ENCODE measurements at places on chromosomes 7 and 10. TPM values are rescaled to one million over a fixed set of nuclear protein-coding genes. Genes with fewer than 3 reads are reported as not detected.

The TBXAS1 gene
- 1.1 TPM for total RNA-seq

GRCh38 chr7:157612009-157612663 is 275.3 kb downstream of the DNAJB6 start:
- no peak overlapping the region for H3K27ac ChIP-seq
- DNase-seq: no peak
- no peak overlapping the region for H3K4me3 ChIP-seq
- H3K27me3 ChIP-seq: no peaks in the 10 kb centered on the region
- no peaks in the 10 kb centered on the region for H3K4me1 ChIP-seq

DNA sequence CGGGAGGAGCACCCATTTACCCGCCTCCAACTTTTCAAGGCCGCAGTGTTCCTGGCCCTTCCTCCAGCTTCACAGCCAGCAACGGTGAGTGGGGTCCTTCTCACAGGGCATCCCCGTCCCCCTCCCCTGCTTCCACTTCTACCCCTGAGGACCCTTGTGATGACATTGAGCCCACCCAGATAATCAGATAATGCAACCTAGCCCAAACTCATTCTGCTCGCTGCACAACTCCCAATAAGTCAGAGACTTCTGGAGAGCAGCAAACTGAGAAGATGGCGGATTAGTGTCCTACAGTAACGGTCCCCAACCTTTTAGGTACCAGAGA is 74.5 kb downstream of the OAT start:
- DNase-seq: no peak
- no peaks in the 10 kb centered on the region for H3K27me3 ChIP-seq
- H3K36me3 ChIP-seq: no peaks in the 10 kb centered on the region
- no peak overlapping the region for H3K27ac ChIP-seq
- H3K4me1 ChIP-seq: peaks cover 19% of the 10 kb centered on the region

The GRID2IP gene
- total RNA-seq: 0.07 TPM

DNA sequence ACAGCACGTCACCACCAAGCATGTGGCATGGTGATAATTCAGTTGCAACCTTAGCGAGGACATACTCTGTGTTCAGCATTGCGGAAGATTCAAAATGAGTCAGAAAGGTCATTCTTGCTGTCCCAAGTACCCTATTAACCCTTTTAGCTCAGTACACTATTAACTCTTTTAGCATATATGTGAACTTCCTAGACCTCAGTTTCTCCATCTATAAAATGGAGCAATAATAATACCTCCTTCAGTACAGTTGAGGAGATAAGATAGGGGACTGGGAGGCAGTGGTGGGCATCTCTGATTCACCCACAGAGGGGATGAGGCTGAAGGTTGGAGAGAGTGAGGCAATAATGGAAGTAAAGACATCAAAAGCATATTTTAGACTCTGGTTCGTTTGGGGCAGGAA is 67.3 kb downstream of the XRCC2 start:
- H3K4me1 ChIP-seq: no peaks in the 10 kb centered on the region
- H3K4me3 ChIP-seq: no peak overlapping the region
- no peak overlapping the region for H3K27ac ChIP-seq
- DNase-seq: no peak
- H3K27me3 ChIP-seq: no peaks in the 10 kb centered on the region
- no peaks in the 10 kb centered on the region for H3K36me3 ChIP-seq

GRCh38 chr7:106039486-106040060 is 72.5 kb downstream of the SYPL1 start:
- H3K27me3 ChIP-seq: peaks cover 15% of the 10 kb centered on the region
- no peak overlapping the region for H3K4me3 ChIP-seq

- H3K36me3 ChIP-seq: peaks cover 3% of the 10 kb centered on the region
- H3K4me1 ChIP-seq: peaks cover 20% of the 10 kb centered on the region
- peak; percentile 59 for DNase-seq
- peak overlapping the region; percentile 17 for H3K27ac ChIP-seq
Observed at GRCh38 chr10:80196270-80196949, 8.9 kb downstream of the ANXA11 start.

The FAM25G gene
- not detected for total RNA-seq

- no peak overlapping the region for H3K27ac ChIP-seq
- H3K4me3 ChIP-seq: no peak overlapping the region
- peaks cover 11% of the 10 kb centered on the region for H3K36me3 ChIP-seq
Observed at GRCh38 chr7:92685136-92686042, 95.2 kb upstream of the FAM133B start.

The ANXA8L1 gene
- 0.59 TPM for total RNA-seq

DNA sequence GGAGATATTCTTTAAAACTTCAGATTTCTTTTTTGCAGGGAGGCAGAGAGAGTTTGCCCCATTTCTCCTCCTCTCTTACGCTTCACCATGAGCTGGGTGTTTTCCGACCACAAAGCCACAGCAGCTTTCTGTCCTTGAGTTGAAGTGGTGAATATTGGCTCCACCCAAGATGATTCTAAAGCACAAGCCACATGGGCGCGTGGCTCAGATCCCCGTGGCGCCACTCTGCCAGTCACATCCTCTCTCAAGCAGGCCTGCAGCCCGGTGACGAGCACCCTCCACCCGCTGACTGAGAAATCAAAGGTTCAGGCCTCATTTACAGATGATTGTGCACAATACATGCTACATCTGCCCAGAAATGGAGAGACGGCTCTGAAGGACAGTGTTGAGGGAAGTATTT is 27.6 kb upstream of the RNF32 start:
- peaks cover 2% of the 10 kb centered on the region for H3K4me1 ChIP-seq
- H3K27me3 ChIP-seq: no peaks in the 10 kb centered on the region
- H3K4me3 ChIP-seq: no peak overlapping the region
- no peaks in the 10 kb centered on the region for H3K36me3 ChIP-seq
- DNase-seq: no peak

DNA sequence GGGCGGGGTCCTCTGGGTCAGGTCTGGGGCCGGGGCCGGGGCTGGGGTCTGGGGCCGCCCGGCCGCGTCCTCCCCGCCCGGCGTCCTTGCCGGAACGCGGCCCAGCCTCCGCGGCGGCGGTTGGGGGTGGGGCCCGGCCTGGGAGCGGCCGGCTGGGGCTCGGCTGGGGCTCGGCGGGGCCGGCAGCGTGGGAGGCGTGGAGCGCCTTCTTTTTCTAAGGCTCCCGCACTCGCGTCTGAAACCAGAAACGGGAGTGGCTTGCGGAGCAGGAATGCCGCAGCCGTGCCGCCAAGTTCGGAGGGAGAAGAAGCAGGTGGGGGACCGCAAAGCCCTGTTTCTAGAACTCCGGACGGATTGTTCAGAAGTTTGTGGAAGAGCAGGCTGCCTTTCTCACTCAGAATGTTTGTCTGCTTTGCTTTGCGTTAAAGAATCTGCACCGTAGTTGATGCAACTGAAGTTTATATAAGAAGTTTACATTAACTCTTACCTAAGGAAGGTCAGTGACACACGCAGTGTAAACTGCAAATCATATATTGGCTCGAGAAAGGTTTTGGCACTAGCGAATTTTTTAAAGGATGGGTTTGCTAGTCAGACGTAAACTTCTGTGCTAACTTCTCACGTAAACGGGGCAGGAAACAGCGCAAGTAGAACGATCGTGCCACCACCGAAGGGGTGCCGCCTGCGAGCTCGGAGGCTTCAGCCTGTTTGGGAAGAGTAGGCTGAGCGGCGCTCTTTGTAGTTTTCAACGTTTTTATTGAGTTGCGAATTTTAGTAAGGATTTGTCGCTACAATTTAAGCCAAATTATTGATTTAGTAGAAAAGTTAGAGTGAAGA is 729 bp downstream of the DNAJB6 start:
- peak overlapping the region; percentile 93 for H3K4me3 ChIP-seq
- H3K27ac ChIP-seq: peak overlapping the region; percentile 92
- DNase-seq: peak; percentile 49

DNA sequence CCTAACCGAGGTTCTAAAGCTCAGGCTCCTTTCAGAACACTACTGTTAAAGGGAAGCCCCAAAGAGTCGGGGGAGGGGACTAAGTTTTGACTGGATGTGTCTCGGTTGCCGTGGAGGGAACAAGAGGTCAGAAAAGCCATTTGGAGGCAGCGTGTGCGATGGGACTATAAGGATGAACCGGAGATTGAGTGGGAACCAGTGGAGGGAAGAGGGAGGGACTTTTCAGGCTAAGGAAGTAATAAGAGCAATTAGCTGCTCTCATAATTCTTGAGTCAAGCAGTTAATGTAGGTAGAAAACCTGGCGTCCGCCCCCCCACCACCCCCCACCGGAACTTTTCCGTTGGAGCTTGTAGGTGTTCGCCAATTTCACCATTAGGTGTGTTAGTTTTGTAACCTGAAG is 491 bp upstream of the AKAP9 start:
- peak overlapping the region; percentile 94 for H3K27ac ChIP-seq
- peaks cover 5% of the 10 kb centered on the region for H3K4me1 ChIP-seq
- H3K27me3 ChIP-seq: no peaks in the 10 kb centered on the region
- DNase-seq: no peak
- peak overlapping the region; percentile 97 for H3K4me3 ChIP-seq

The SOSTDC1 gene
- total RNA-seq: 0.14 TPM

DNA sequence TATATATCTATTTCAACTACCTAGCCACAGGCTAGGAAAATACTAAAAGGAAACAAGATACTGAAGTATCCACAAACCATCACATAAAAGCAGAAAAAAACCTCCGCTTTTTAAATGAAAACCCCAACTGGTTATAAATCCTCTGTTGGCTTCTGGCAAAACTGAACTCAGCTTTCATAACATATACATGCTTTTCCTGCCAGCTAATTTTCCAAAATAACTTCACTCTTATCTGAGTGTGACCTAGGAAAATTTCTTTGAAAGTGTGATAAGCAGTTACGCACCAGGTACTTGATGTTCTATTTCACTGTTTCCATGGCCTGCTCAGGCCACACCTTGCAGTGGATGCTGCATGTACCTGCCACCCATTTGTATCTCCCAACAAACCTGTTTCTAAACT is 11.8 kb downstream of the FAM3C start:
- DNase-seq: no peak
- no peaks in the 10 kb centered on the region for H3K27me3 ChIP-seq
- H3K4me1 ChIP-seq: no peaks in the 10 kb centered on the region

GRCh38 chr7:115113131-115113530 is 191.2 kb downstream of the MDFIC start:
- no peak overlapping the region for H3K4me3 ChIP-seq
- H3K27me3 ChIP-seq: no peaks in the 10 kb centered on the region
- H3K4me1 ChIP-seq: no peaks in the 10 kb centered on the region
- DNase-seq: no peak
- H3K27ac ChIP-seq: no peak overlapping the region

GRCh38 chr7:8549046-8549445 is 115.6 kb downstream of the NXPH1 start:
- H3K36me3 ChIP-seq: no peaks in the 10 kb centered on the region

The FAM25A gene
- not detected for total RNA-seq

The SORBS1 gene
- total RNA-seq: 5.1 TPM

The FAM24B gene
- 1.9 TPM for total RNA-seq

DNA sequence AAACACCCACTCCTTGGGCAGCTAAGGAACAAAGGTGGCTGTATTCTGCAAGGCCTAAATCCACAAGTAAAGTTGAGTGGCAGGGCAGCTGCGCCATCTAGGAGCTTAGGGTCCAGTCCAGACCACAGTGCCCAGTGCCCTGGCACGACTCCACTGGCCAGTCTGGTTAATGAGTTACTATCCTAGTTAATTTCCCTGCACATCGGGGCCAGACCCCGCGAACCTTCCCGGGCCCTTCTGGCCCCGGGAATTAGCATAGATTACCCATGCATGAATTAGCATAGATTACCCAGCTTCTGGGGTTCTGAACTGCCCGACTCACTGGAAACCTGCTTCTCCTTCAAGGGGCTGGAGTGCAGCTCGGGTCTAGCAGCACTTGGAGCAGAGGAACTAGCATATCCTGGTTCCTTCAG is 3.2 kb upstream of the EMX2 start:
- H3K27ac ChIP-seq: no peak overlapping the region
- H3K27me3 ChIP-seq: peaks cover 86% of the 10 kb centered on the region
- H3K4me3 ChIP-seq: no peak overlapping the region
- DNase-seq: no peak

GRCh38 chr7:37050801-37051200 is 326.5 kb upstream of the AOAH start:
- H3K36me3 ChIP-seq: no peaks in the 10 kb centered on the region
- H3K27ac ChIP-seq: no peak overlapping the region
- no peak for DNase-seq
- no peak overlapping the region for H3K4me3 ChIP-seq
- no peaks in the 10 kb centered on the region for H3K27me3 ChIP-seq

GRCh38 chr10:12937527-12937926 is 64.0 kb downstream of the CCDC3 start:
- H3K27ac ChIP-seq: no peak overlapping the region
- H3K4me3 ChIP-seq: no peak overlapping the region
- H3K27me3 ChIP-seq: no peaks in the 10 kb centered on the region
- H3K4me1 ChIP-seq: peaks cover 9% of the 10 kb centered on the region
- DNase-seq: no peak

The GNG11 gene
- 7.7 TPM for total RNA-seq

- peak; percentile 20 for DNase-seq
- no peaks in the 10 kb centered on the region for H3K27me3 ChIP-seq
- no peak overlapping the region for H3K27ac ChIP-seq
- H3K4me3 ChIP-seq: no peak overlapping the region
- peaks cover 5% of the 10 kb centered on the region for H3K4me1 ChIP-seq
Observed at GRCh38 chr7:138205614-138206150, 129.4 kb downstream of the AKR1D1 start.

GRCh38 chr10:78618050-78618449 is 450.7 kb upstream of the ZMIZ1 start:
- no peak for DNase-seq
- peaks cover 19% of the 10 kb centered on the region for H3K27me3 ChIP-seq
- no peaks in the 10 kb centered on the region for H3K36me3 ChIP-seq

GRCh38 chr7:98322331-98323270 is 41.1 kb downstream of the BRI3 start:
- peaks cover 6% of the 10 kb centered on the region for H3K4me1 ChIP-seq
- H3K4me3 ChIP-seq: no peak overlapping the region
- DNase-seq: no peak
- H3K27me3 ChIP-seq: no peaks in the 10 kb centered on the region
- H3K27ac ChIP-seq: no peak overlapping the region
- no peaks in the 10 kb centered on the region for H3K36me3 ChIP-seq

GRCh38 chr7:47428052-47428767 is 153.7 kb downstream of the TNS3 start:
- H3K27me3 ChIP-seq: no peaks in the 10 kb centered on the region
- H3K4me1 ChIP-seq: no peaks in the 10 kb centered on the region
- no peak overlapping the region for H3K4me3 ChIP-seq
- no peak for DNase-seq
- no peak overlapping the region for H3K27ac ChIP-seq
- peaks cover 16% of the 10 kb centered on the region for H3K36me3 ChIP-seq

DNA sequence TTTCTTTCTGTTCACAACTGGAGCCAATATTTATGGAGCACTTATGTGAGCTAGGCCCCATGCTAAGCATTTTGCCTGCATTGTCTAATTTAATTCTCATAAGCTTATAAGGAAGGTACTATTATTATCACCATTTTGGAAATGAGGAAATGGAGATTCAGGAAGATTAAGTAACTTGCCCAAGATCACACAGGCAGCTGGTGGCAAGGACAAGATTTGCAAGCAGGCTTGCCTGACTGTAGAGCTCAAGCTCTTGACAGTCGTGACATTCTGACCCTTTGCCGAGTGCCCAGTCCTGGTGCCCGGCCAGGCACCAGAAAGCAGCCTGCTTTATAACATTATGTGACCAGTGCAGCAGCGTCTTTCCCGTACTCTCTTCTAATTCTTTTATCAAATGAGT is 38.2 kb downstream of the WNT2 start:
- no peaks in the 10 kb centered on the region for H3K27me3 ChIP-seq
- no peaks in the 10 kb centered on the region for H3K36me3 ChIP-seq
- no peak for DNase-seq
- peaks cover 10% of the 10 kb centered on the region for H3K4me1 ChIP-seq

GRCh38 chr7:91566402-91566732 is 302.1 kb downstream of the FZD1 start:
- H3K36me3 ChIP-seq: no peaks in the 10 kb centered on the region
- no peaks in the 10 kb centered on the region for H3K27me3 ChIP-seq
- H3K27ac ChIP-seq: no peak overlapping the region
- peaks cover 2% of the 10 kb centered on the region for H3K4me1 ChIP-seq
- no peak for DNase-seq

The ACBD5 gene
- total RNA-seq: 23.8 TPM

Data from astrocyte (in vitro differentiated cells and primary cell).